Stimulated activated CD4-positive, alpha-beta T cell treated with anti-CD3 and anti-CD28 coated beads, Interleukin-1b, Interleukin-23, amount 100 ng/mL, for 4 hours (primary cell): ENCODE measurements at places on chromosomes 2 and 18.

- DNase-seq, result no peak
These were observed 1.4 kb downstream of the ST8SIA5 start for GRCh38 chr18:46755315-46756024.

DNA sequence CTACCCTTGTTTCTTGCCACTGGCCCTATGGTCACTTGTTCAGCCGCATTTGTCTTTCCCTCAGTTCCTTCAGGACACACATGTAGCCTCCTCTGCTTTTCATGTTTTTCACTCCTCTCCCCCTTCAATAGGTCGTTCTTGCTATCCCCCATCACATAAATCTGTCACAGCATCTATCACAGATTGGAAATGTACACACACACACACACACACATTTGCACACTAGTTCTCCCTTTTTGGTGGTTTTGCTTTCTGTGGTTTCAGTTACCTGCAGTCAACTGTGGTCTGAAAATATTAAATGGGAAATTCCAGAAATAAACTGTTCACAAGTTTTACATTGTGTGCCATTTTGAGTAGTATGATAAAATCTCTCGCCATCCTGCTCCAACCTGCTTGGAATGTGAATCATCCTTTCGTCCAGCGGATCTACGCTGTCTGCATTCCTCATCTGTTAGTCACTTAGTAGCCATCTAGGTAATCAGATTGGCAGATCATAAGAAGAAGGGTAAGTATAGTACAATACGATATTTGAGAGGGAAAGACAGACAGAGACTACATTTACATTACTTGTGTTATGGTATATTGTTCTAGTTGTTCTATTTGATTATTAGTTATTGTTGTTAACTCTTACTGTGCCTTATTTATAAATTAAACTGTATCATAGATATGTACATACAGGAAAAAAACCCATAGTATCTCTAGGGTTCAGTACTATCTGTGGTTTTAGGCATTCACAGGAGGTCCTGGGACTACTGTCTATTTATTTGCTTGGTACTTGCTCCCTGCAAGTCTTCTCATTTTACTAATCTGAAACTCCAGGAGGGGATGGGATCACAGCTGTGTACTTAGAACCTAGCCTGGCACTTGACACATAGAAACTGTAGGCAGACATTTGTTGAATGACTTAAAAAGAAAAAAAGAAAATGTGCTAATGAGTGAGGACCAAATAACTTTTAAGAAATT is 86.1 kb upstream of the PNPT1 start:
- DNase-seq, result no peak

- DNase-seq, result peak; percentile 47
These were observed 378.5 kb upstream of the ID2 start for GRCh38 chr2:8303322-8303832.

DNA sequence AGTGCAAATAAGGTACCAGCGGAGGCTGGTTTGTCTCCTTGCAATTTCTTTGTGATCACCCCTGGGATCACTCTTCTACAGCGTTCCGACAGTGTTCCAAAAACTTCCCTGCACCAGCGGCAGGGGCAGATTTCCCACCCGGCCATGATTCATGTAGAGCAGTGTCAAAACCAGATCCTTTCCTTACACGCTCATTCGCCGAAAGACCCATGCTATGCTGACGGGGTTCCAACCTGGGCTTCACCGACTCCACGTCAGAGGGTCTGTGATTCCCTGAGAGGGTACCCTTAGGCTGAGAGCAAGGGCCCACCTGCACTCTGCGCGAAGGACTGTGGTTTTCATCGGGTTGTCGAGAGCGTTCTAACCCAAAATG is 423 bp upstream of the TTC27 start:
- DNase-seq, result no peak

DNA sequence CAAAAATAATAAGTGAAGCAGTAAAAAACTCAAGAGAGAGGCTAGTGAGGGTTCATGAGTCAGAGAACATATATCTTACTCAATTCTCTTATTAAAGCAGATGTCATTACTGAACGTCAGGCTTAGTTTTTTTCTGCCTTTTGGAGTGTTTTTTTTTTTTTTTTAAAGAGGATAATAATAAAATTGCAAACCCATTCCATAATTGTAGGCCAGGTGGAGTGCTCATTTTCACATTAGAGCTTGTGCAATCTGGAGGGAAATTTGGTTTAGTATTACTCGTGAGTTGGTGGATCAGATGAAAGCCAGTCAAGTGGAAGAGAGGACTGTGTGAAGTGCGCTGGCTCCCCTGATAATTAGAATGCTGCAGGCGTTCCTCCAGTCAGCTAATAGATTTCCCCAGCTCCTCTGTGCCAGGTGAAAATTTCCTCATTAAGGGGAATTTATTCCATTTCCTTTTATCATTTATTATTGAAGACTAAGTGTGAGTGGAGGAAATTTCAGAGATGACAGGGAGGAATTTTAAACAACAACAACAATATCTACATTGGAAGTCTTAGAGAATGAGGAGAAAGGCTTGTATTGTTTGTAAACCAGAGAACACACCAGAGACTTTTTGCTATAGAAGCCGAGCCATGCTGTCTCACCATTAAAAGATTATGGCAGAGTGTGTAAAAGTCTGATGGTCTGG is 74.6 kb downstream of the CPS1 start:
- no peak for DNase-seq

DNA sequence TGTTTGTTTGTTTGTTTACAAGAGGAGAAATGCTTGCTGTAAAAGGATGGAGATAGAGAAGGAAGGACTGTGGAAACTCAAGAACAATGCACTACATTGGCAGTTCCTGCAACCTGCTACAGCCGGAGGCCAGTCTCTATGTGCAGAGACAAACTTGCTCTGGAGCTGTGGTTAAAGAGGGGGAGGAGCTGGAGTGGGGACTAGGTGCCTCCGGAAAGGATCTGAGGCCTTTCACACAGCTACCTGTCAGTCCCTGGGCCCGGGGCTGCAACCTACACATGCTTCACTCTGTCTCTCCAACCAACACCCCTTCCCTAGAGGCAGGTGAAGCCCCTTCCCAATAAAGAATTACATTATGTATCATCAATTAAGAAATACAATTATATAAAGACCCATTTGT is 1234.0 kb upstream of the ZEB2 start:
- no peak for DNase-seq

- no peak for DNase-seq
These were observed 116.3 kb downstream of the ZNF236 start for GRCh38 chr18:76938619-76939018.

GRCh38 chr2:234502285-234502918 is 5.5 kb upstream of the ARL4C start:
- DNase-seq, result no peak

GRCh38 chr2:33958591-33958990 is 359.5 kb upstream of the FAM98A start:
- no peak for DNase-seq

GRCh38 chr18:27696148-27696547 is 480.8 kb downstream of the CDH2 start:
- DNase-seq, result no peak

GRCh38 chr2:53787614-53788289 is 908 bp downstream of the ERLEC1 start:
- no peak for DNase-seq

GRCh38 chr2:36780231-36780839 is 83.8 kb downstream of the VIT start:
- DNase-seq, result peak; percentile 8
